ENCODE measurements at places on chromosomes 7 and 10. TPM values are rescaled to one million over a fixed set of nuclear protein-coding genes. Genes with fewer than 3 reads are reported as not detected.

IDI2 gene
- not detected for total RNA-seq

KNDC1 gene
- not detected for total RNA-seq

VWA2 gene
- total RNA-seq: under 0.01 TPM

LMOD2 gene
- not detected for total RNA-seq

CPN1 gene
- not detected for total RNA-seq

CTNNA3 gene
- total RNA-seq: 0.29 TPM

PNLIPRP3 gene
- total RNA-seq: not detected

VIPR2 gene
- total RNA-seq: not detected

VPS37D gene
- 3.9 TPM for total RNA-seq

NPSR1 gene
- total RNA-seq: not detected

LEP gene
- not detected for total RNA-seq

KLF14 gene
- total RNA-seq: not detected

SORBS1 gene
- total RNA-seq: 1.1 TPM

ASIC3 gene
- total RNA-seq: 0.33 TPM

TMEM229A gene
- total RNA-seq: not detected

OR9A2 gene
- not detected for total RNA-seq

PDK4 gene
- total RNA-seq: 10.0 TPM

POLR2J gene
- 66.6 TPM for total RNA-seq

WNT8B gene
- not detected for total RNA-seq

CLEC5A gene
- not detected for total RNA-seq

FAM180A gene
- not detected for total RNA-seq
